Stimulated activated CD8-positive, alpha-beta memory T cell treated with anti-CD3 and anti-CD28 coated beads, Interleukin-2, amount 100 ng/mL, for 1 hour (primary cell): ENCODE measurements at places on chromosomes 12 and 14.

DNA sequence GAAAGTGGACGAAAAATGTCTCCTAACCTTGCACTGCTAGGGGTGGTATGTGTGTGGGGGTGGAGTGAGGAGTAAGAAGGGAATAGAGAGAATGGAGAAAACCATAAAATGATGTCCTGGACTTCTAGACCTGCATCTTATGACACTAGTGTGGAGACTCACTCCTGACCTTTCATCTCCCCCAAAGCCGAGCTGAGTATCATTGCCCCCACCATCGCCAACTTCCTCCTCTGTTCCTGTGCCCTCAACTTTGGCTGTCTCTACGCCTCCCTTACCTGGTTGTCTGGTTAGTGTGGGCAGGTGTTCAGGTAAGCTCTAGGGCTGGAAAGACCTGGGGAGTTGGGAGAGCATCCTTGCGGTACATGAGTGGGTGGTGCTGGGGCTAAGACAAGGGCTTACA lies 4.5 kb upstream of the KLHL33 start:
- DNase-seq: no peak

DNA sequence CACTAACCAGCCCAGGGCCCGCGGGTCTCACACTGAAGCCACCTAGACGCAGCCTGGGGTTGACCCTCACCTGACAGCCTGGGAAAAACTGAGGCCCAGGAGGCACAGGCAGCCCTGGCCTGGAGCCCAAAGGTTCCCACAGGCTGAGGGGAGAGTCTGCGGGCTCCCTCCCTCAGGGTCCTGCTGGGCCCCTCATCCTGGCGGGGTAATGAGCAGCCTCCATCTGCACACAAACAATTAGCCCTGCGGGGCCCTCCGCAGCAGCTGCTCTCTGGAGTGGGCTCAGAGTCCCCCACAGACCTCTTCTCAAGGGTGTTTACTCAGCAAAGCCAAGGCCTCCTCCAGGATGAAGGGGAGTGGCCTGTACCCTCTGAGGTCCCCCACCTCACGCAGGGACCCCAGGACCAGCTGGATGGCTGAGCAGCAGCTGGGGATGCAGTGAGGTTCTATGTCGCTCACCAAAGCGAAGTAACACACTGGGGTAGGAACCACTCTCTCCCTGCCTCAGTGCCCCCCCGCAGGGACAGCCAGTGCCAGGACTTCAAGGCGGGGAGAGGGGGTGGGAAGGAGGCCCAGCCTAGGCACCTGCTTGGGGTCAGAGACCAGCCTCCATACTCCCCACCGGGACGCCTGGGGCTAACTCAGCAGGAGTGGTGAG lies 7.3 kb downstream of the AKT1 start:
- no peak for DNase-seq

DNA sequence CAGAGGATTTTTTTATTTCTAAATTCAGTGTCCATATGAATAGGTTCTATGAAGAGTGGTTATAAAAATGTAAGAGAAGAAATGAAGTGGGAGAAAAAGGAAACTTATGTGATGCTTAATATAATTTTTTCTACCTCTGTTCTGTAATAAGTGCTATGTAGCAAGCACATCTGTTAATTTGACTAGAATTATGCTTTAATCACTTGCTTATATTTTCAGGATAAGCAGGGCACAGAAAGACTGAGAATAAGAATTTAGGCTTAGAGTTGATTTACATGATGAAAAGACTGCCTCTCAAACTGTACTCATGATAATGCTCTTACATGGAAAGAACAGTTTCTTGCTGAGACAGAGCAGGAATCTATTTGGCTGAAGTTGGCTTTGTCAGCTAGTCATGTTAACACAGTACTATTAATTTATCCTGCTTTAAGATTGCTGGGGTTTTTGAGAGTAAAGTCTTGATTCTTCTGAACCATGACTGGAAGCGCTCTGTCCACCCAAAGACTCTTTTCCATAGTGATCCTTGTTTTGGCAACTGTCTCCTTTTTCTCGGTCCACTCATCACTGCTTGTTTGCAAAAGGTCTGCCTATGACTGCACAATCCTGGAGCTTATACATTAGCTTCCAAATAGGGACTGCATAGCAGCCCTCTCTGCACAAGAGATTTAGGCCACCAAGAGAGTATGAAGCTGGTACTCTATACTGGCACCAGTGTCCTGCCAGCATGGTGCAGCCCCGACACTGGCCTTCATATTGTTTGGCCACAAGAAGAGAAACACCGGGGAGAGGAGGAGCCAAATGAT lies 98.8 kb downstream of the AKAP6 start:
- no peak for DNase-seq

GRCh38 chr12:127570387-127570786 lies 696.6 kb upstream of the TMEM132C start:
- DNase-seq: no peak

DNA sequence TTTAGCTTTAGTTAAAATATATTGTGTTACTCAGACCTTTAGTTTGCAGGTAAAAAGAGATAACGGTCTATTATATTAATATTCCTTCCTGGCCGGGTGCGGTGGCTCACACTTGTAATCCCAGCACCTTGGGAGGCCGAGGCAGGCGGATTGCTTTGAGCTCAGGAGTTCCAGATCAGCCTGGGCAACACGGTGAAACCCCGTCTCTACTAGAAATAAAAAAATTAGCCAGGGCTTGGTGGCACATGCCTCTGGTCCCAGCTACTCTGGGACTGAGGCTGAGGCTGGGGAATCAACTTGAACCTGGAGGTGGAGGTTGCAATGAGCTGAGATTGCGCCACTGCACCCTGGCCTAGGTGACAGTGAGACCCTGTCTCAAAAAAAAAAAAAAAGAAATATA lies 13.2 kb upstream of the EID3 start:
- DNase-seq: no peak

GRCh38 chr12:110861729-110862128 lies 14.9 kb downstream of the CCDC63 start:
- no peak for DNase-seq

DNA sequence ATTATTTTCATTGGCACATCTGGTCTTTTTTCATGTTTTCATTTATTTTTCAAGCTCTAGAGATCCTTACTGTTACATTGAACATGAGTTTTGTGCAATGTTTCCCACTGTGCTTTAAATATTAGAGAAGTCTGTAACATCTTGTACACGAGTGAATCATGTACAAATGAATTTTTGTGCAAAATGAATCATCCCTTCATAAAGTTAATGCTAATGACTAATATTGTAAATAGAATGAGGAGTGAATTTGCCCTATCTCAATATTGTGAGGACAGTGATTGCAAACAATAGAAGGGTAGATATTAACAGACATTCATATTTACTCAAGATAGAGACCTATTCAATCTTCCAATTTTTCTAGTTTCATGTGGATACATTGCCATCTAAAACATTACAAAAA lies 463.3 kb upstream of the FOXG1 start:
- DNase-seq: no peak

DNA sequence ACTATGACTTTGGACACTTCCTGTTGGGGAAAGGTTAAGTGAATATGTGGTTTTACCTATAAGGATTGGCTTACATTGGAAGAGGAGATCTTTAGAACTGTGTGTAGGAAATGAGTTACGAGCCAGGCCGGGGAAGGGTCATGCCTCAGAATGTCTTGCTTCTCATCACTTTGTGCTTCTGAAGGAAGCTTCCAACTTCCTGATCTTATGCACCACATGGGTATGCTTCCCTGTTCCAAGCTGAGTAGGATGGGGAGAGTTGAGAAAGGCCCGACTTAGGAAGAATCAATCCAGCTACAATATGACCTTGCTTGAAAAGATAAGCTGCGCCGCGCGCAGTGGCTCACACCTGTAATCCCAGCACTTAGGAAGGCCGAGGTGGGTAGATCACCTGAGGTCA lies 59.9 kb downstream of the STXBP6 start:
- DNase-seq: no peak

GRCh38 chr12:118371321-118372282 lies 1.1 kb downstream of the TAOK3 start:
- DNase-seq: no peak

GRCh38 chr12:64042911-64043310 lies 179.2 kb downstream of the KICS2 start:
- no peak for DNase-seq

DNA sequence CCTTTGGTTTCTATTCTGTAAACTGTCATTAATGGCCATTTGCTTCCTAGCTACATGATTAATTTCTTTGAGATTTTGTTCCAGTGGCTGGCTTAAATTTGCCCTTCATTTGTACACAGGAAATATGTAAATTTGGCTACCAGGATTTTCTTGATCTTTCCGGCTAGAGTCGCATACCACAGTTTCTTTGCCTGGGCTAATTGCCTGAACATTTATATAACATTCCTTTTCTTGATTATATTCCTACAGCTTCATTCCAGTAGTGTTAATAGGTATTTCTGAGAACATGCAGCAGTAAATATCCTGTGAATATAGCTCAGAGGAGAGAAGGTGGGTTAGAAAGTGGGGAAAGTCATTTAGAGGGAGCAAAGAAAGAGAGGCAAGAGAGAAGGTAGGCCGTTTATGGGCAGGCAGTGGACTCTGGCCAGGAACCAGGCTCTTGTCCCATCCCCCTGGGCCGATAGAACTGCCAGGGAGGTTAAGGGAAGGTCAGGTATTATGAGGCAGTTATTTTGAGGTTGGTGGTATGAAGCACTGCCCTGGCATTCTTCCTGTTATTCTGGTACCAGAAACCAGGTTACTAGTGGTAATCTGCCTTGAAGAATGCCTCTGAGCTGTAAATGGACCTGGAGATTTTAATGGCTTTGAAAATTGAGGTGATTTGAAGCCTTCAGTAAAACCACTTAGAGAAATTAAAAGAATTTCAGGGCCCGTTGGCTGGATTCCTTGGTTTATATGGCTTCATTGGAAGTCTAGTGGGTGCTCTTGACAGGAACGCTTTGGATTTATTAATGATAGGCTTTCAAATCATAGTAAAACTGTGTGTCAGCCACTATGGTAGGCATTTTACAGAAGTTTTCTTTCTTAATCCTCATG lies 4.4 kb downstream of the RNF10 start:
- DNase-seq: no peak

DNA sequence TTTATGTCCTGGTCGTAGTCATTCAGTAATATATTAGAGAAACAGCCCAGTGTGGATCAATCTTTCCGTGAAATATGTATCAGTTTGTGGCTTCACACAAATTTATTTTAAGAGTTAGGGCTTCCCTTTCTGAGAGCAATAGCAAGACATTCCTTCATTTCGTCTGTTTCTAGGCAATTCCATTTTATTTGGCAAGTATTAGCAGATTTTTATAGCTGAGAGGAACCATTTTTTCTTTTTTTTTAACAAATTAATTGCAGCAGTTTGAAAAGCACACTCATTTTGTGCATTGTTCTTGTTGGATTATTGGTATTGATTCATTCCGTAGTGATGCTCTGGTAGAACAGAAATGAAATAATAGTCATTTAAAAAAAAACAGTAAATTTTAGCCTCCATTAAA lies 132.9 kb downstream of the SRGAP1 start:
- DNase-seq: no peak

DNA sequence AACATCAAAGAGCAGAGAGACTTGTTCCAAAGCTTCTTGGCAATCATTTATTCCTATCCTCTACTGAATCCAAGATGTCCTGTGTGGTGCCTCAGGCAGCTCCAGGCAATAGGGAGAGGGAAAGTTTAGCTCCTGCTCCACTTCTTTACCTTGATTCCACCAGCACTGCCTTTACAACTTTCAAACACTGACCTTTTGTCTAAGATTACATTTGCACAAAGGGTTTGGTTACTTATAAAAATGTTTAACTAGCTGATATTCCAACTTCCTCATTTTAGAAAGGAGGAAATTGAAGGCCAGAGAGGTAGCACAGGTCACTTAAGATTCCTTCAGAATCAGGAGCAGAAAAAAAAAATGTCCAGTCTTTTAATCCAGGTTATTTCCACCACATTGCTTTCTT lies 192.7 kb downstream of the BTG1 start:
- no peak for DNase-seq

DNA sequence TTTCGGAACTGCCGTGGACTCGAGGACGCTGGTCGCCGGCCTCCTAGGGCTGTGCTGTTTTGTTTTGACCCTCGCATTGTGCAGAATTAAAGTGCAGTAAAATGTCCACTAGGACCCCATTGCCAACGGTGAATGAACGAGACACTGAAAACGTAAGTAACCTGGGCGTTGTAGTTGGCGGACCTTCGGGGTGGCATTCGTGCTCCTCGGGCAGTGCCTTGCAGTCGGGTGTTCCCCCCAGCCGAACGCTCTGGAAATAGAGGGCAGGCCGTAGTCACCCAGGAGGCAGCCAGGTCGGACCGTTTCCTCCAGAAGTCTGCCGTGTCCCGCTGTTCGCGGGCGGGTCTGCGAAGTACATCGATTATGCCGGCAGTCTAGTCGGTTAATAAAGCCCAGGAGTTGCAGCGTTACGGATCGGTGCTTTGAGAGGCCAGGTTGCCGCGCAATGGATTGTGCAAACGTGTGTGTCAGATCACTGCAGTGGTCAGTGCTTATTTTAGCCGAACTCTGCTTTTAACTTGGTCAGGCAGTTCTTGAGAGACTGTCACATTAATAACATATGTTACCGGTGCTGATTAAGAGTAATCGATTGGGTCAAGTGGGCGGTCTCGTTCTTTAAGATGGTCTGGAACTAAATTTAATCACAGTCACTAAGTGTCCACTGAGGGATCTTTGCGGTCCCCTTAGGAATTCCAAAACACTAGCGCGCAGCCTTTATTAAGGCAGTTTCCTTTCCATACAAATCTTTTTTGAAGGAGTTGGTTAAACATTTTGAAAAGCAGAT lies 906 bp downstream of the MARK3 start:
- no peak for DNase-seq

- DNase-seq: no peak
Observed at GRCh38 chr12:650983-651382, 12.3 kb downstream of the NINJ2 start.
